ENCODE measurements at places on chromosomes 6 and 20.

- no peak for DNase-seq
Measured at GRCh38 chr6:34070315-34071135, 75.4 kb downstream of the GRM4 start.

DNA sequence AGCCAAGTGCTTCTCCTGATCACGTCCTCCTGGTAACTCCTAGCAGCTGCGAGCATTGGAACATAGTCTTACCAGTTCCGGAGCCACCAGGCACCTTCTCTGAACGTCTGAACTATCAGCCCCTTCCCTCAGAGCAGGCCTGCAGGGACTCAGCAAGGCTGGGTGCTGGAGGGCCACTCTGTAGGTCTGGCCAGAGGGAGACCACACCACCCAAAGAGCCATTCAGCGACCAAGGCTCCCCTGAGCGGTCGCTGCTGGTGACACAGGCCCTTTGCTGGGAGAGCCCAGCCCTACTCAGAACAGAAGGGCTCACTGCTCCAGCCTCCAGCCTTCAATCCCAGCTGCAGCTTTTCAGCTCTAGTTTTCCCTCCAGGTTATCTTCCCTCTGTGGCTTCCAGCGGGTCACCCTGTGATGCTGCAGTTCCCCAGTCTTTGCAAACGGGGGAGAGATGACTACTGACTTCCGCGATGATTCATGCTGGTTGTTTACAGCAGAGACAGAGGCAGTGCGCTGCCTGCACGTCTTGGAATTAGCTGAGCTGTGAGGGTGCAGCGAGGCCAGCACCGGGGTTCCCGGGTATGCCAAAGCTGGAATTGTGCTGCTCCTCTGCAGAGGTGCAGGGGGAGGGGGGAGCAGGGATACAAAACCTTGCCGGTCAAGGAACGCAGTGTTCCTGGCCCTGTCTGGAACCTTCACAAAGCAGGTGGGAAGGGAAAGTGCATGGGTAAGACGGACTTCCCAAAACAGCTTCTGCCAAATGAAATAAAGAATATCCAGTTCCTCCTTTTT is 161.4 kb downstream of the LY86 start:
- DNase-seq = no peak

- no peak for DNase-seq
Measured at GRCh38 chr20:38810926-38811630, 5.6 kb downstream of the PPP1R16B start.

- no peak for DNase-seq
Measured at GRCh38 chr20:14449323-14449722, 111.9 kb upstream of the FLRT3 start.

GRCh38 chr20:17499041-17499440 is 32.1 kb downstream of the BFSP1 start:
- no peak for DNase-seq

GRCh38 chr6:155694419-155694790 is 238.8 kb upstream of the NOX3 start:
- DNase-seq = no peak

GRCh38 chr6:33458676-33459075 is 4.3 kb downstream of the ZBTB9 start:
- no peak for DNase-seq

DNA sequence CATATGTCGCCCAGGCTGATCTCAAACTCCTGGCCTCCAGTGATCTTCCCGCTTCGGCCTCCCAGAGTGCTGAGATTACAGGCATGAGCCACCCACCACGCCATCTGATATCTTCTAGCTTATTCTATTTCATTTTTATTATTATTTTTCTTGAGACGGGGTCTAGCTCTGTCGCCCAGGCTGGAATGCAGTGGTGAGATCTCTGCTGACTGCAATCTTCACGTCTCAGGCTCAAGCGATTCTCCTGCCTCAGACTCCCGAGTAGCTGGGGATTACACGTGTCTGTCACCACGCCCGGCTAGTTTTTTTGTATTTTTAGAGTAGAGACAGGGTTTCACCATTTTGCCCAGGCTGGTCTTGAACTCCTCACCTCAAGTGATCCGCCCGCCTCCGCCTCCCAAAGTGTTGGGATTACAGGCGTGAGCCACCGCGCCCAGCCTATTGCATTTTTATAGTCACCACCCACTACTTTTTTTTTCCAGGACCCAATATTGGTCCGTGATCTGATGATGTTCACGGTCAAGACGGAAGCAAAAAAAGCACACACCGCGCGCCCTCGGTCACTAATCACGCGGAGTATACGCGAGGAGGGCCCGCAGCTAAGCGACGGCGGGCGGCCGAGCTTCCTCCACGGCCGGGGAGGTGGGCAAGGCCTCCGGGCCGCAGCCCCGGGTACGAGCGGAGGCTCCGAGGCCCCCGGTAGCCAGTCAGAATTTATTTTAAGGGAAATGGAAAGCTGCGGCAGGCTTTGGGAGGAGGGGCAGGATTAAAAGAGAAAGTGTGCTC is 1.1 kb upstream of the LSM14B start:
- DNase-seq = no peak

- no peak for DNase-seq
Measured at GRCh38 chr6:149194820-149195558, 122.5 kb upstream of the TAB2 start.

- no peak for DNase-seq
Measured at GRCh38 chr20:11200423-11200822, 526.6 kb upstream of the JAG1 start.

DNA sequence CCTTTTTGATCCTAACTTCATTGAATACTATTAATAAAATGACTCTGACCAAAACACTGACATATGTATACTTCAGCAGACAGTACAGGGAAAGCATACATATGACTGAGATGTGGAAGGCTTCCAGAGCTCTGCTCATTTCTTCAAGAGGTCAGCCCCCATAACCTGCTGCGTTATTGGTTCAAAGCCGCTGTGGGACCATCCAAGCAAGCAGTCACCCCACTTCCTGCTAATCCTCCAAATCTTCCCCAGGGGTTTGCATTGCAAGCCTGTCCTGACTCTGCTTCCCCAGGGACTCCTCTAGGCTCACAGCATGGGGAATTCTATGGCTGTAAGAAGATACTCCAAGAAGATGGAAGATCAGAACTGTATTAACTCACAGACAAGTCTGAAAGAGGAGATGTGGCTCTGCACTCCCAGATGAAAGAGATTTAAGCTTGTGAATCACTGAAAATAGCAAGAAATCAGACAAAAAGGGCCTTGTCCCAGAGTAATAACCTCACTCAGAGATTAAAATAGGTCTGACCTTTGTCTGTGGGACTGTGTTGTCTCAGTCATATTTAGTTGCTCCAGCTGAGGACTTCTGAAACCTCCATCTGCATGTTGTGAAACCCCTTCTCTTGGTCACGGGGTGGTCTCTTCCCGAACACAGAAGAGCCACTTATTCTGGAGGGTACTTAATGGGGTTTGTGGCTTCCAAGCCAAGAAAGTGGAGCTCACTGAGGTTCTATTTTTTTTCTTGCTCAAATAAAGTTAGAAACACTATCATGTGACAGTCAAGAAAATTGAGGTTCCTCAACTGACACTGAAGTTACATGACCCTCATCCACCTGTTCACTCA is 101.5 kb upstream of the MARCKS start:
- no peak for DNase-seq

DNA sequence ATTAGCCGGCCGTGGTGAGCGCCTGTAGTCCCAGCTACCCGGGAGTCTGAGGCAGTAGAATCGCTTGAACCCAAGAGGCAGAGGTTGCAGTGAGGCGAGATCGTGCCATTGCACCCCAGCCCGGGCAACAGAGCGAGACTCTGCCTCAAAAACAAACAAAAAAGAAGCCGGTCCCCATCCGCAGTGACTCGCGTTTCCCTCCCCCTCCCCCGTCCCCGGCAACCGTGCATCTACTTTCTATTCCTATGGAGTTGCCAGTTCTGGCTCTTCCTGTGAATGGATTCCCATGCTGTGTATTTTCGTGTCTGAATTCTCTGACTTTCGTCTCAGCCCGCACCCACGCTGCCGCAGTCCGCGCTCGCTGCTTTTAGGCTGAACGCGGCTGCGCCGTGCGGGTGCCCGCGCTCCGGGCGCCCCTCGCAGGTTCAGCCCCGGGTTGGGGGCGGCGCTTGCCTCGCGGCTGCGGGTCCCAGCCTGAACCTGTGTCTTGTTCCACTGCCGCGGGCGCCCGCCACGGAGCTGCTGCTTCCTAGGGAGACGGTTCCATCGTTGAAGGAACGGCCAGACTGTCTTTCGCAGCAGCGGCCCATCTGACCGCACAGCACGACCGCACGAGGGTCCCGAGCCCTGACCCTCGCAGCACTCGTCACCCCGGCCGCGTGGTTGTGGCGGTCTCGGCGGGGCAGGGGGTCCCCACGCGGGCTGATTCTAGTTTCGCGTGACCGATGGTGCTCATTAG is 1.1 kb upstream of the MRGBP start:
- DNase-seq = no peak

DNA sequence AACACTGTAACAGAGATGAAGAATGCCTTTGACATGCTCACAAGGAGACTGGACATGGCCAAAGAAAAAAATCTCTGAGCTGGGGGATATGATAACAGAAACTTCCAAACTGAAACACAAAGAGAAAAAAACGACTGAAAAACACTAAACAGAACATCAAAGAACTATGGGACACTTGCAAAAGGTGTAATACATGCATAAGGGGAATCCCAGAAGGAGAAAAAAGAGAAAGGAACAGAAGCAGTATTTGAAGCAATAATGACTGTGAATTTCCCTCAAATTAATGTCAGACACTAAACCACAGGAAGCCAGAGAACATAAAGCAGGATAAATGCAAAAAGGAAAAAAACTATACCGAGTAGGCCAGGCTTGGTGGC is 117.4 kb upstream of the ARID1B start:
- no peak for DNase-seq

GRCh38 chr6:121726596-121726995 is 291.1 kb downstream of the GJA1 start:
- no peak for DNase-seq

DNA sequence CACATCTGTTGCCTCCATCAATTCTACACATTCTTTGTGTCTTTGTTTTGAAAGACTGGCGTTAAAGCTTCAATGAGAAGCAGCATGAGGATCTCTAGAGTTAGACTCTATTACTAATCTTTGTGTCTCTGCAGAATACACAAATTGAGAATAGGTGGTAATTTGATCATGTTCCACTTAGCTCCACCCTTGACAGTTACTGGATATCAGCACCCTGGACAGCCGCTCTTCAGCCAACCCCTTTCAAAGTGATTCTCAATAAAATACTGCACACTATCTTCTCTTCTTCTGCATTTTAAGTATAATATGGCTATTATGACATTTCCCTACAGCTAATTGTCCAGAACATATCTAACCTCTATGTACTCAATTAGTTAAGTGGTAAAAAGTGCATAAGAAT is 54.3 kb upstream of the CNR1 start:
- no peak for DNase-seq

GRCh38 chr20:2300420-2300819 is 4.6 kb downstream of the TGM3 start:
- no peak for DNase-seq

DNA sequence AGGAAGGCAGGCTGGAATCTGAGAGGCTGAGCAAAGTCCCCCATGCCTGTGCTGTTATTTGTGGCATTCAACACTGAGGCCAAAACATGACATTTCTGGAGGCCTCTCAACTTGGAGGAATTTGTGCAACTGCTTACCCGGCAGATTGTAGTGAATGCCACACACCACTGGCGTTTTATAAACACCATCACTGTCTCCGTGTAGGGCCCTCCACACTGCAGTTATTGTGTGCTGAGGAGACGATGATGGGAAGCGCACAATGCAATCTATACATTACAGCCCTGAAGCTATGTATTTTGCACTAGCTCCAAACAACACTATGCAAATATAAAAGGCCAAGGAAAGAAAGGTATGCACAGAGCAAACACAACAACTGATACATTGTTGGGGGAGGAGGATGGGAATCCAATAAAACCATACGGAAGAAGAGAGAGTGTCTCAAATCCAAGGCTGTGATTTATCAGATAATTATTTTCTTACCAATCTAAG is 106.5 kb downstream of the SMLR1 start:
- DNase-seq = no peak

- DNase-seq = no peak
Measured at GRCh38 chr6:33846226-33846625, 42.4 kb upstream of the MLN start.

GRCh38 chr20:57990396-57990987 is 238.0 kb downstream of the ANKRD60 start:
- DNase-seq = no peak

- no peak for DNase-seq
Measured at GRCh38 chr20:62136283-62137091, 6.7 kb downstream of the PSMA7 start.

DNA sequence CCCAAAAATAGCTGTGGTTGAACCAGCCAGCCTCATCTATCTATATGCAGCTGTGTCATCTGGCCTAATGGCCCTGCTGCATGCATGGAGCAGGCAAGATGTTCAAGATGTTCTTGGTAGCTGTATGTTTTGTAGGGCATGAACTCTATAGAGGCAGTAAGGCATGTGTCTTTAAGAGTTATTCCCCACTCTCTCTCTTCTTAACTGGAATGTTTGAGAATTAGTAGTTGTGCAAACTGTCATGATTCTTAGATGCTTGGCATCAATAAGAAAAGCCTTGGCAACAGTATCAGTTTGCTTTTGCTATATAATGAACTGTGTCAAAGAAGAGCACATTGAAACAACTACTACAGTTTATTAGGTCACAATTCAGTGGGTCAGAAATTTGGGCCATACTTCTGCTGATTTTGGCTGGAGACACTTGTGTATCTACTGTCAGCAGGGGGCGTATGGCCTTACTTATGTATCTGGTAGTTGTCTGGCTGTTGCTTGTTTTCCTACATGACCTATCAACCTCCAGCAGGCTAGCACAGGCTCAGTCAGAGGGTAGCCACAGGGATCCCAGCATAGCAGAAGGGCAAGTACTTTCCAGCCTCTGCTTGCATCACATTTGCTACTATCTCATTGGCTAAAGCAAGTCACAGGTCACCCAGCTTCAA is 56.1 kb upstream of the LAMP5 start:
- no peak for DNase-seq

GRCh38 chr20:63133481-63134091 is 82.3 kb downstream of the YTHDF1 start:
- no peak for DNase-seq

DNA sequence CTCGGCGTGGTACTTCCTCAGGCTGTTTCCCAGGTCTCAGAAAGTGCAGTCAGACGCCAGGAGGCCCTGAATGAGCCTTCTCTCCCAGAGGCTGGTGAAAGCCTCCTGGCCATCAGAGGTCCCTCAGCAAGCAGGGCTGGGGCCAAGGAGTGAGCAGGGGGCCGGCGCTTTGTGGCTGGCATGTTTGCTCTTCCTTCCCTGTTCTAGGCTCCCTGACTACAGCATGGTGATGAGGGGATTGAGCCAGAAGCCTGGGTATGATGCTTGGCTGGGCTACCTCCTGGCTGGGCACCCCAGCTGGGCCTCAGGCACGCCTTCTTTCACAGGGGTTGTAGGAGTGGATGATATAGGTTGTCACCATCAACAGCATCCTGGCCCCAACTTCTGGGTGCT is 11.7 kb upstream of the DNAJC5 start:
- DNase-seq = no peak

DNA sequence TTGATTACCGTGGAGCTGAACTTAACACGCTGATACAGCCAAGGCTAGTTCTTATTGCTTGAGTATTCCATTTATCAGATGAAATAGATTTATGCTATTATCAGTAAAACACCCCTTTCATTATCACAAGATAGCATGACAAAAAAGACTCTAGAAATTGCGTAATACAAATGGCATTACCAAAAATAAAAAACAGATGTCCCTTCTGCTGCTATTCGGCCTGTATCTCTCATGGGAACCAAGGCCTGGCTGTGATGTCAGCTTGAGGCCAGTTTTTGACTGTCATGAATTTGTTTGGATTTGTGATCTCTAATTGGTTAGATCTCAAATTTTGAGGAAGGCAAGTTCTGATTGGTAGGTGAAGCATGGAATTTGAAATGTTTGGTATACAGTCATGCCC is 25.2 kb downstream of the MEI4 start:
- DNase-seq = no peak

GRCh38 chr20:58006346-58007316 is 221.8 kb downstream of the ANKRD60 start:
- no peak for DNase-seq

Data from esophagus squamous epithelium (tissue), 5 donors.